Activated T-cell treated with anti-CD3 and anti-CD28 coated beads, Interleukin-2, amount 50 U/mL, for 24 hours (primary cell): ENCODE measurements at places on chromosomes 7 and 10.

GRCh38 chr10:63337455-63338251 is 128.1 kb downstream of the JMJD1C start:
- no peak for DNase-seq

- DNase-seq = no peak
These were observed 93.6 kb downstream of the UBE2H start for GRCh38 chr7:129859183-129859582.

- no peak for DNase-seq
These were observed 89.0 kb upstream of the FGFR2 start for GRCh38 chr10:121687095-121687813.

GRCh38 chr7:85101347-85101746 is 85.5 kb downstream of the SEMA3D start:
- DNase-seq = no peak

DNA sequence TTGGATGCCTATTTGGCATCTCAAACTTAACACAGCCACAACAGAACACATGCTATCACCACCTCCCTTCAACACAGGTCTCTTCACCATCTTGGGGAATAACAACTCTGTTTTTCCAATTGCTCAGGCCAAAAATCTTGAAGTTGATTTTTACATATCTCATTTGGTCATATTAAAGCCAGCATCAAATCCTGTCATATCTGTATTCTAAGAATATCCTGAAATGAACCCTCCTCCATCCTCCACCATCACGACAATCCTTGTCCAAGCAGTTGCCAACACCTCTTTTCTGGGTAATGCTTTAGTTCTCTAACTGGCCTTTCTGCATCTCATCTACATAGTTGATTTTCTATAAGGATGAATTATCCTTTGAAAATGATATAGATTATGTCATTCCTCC is 168.7 kb downstream of the GPR37 start:
- no peak for DNase-seq
